Left renal cortex interstitium (tissue), 4 donors: ENCODE measurements at places on chromosomes 13 and 19.

DNA sequence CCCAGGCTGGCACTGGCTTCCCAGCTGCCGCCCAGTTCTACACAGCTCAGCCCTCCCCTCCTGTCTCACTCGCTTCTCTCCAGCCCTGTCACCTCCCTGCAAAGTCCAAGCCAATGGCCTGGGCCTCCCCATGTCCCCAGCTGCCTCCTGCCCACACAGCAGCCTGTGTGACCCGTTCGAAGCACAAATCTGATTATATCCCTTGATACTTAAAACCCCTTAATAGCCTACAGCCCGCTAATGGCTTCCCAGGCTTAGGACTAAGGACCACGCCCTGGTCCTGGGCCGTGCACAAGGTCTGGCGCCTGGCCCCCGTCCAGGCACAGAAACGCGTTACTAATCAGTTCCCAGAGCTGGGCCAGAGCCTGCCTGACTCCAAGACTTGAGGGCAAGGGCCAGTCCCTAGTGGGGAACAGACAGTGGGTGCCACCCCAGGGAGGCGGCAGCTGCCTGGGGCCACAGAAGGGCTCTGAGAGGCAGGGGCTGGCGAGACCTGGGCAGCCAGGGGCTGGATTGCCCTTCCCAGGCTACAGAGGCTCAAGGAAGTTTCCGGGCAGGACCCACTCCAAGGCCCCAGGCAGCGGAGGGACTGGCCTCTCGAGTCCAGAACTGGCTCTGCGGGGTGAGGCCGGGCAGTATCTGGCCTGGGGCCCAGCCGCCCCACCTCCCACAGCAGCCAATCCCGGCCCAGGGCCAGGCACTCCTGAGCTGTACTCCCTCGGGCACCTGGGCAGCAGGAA lies 10.4 kb downstream of the XAB2 start:
- no peak for DNase-seq

GRCh38 chr19:5976768-5977167 lies 1.2 kb downstream of the RANBP3 start:
- no peak for DNase-seq

DNA sequence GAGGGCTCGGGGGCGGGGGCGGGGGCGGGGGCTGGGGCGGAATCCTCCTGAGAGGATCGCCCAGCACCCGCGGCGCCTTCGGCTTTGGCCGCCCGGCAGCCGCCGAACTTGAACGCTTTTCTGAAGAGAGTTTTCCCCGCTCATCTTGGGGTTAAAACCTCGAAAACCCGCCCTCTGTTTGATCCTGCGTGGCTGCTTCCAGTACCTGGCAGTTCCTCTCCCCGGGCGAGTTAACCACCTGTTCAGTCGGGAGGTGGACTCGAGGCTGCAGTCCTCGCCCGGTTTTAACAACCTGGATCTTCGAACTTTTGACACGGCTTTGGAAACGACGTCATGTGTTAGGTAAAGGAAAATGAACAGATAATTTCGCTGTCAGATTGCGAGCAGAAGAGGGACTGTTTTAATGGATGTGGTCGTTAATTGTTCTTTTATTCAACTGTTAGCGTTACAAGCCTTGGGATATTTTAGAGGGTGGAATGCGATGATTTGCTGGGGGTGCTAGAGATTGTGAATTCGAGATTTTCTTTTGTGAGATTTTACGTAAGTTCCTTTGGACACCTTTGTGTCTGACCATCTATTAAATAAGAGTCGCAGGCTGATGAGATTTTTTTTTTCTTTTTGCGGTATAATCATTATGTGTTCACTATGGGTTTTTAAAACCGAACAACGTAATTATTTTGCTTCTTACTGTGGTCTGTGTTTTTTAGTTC lies 1.0 kb downstream of the FNDC3A start:
- DNase-seq, result peak; percentile 70

- DNase-seq, result no peak
Observed at GRCh38 chr13:48838193-48838973, 137.3 kb upstream of the FNDC3A start.
